ENCODE measurements at places on chromosomes 2 and 18.

DNA sequence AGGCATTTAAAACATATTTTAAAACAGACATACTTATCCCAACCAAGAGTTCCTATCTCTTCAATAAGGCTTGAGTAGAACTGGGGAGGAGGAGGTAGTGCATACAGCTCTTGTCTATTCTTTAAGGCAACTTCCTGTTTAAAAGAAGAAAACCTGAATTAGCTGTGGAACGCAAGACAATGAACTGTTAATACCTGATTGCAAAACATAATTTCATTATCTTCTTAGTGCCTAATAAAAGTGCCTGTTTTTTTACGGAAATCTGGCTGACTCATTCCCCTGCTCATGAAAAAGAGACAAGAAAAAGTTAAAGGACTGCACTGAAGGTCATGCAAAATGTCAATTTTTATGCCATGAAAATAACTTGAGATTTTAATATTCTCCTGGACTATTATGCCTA, 19.2 kb downstream of the FANCL start:
- no peaks in the 10 kb centered on the region for H3K27me3 ChIP-seq
- H3K36me3 ChIP-seq = no peaks in the 10 kb centered on the region
- DNase-seq = no peak
- no peak overlapping the region for H3K27ac ChIP-seq
- no peak overlapping the region for H3K4me3 ChIP-seq
- no peaks in the 10 kb centered on the region for H3K4me1 ChIP-seq

DNA sequence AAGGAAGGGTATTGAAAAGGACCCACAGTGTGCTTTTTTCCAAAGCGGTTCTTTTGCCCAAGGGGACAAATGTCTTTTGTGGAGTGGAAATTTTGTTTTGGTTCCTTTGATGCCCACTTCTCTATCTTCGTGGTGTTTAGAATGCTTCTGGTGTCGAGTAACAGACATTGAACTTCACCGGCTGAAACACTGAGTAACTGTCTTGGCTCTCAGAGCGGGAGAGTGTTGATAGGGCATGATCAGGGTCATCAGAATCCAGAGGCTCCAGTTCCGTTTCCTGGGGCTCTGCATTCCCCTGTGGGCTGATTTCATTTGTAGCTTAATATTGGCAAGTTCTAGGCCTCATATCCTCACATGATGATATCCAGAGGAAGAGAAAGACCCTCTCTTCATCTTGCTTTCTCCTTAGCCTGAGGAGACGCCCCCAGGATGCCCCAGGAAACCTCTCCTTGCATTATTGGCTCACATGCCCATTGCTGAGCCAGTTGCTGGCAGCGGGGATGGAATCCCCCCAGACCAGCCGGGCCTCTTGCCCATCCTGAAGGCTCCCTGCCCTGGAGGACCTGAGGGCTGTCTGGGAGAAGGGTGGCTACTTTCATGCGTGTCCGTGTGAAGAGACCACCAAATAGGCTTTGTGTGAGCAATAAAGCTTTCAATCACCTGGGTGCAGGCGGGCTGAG, 27.9 kb upstream of the AGFG1 start:
- no peak overlapping the region for H3K4me3 ChIP-seq
- no peaks in the 10 kb centered on the region for H3K27me3 ChIP-seq
- H3K4me1 ChIP-seq = no peaks in the 10 kb centered on the region
- no peaks in the 10 kb centered on the region for H3K36me3 ChIP-seq
- H3K27ac ChIP-seq = peak overlapping the region; percentile 29

DNA sequence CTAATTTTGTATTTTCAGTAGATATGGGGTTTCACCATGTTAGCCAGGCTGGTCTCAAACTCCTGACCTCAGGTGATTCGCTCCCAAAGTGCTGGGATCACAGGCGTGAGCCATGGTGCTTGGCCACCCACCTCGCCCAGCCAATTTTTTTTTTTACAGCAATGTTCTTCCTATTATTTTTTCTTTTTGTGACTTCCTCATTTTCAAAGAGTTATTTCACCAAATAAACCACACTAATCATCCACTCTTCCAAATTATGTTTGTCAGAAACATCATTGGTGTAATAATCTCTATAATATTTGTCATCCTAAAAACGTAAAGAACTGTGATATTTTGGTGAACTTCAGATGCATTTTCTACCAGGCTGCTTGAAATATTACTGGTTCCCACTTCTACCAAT, 16.3 kb upstream of the PDCL3 start:
- peaks cover 8% of the 10 kb centered on the region for H3K27me3 ChIP-seq
- DNase-seq = no peak
- no peak overlapping the region for H3K27ac ChIP-seq
- H3K36me3 ChIP-seq = no peaks in the 10 kb centered on the region

- no peaks in the 10 kb centered on the region for H3K27me3 ChIP-seq
- peaks cover 13% of the 10 kb centered on the region for H3K4me1 ChIP-seq
- DNase-seq = no peak
- H3K4me3 ChIP-seq = no peak overlapping the region
- H3K36me3 ChIP-seq = peaks cover 11% of the 10 kb centered on the region
Measured at GRCh38 chr2:44388877-44389276, 27.1 kb downstream of the CAMKMT start.

DNA sequence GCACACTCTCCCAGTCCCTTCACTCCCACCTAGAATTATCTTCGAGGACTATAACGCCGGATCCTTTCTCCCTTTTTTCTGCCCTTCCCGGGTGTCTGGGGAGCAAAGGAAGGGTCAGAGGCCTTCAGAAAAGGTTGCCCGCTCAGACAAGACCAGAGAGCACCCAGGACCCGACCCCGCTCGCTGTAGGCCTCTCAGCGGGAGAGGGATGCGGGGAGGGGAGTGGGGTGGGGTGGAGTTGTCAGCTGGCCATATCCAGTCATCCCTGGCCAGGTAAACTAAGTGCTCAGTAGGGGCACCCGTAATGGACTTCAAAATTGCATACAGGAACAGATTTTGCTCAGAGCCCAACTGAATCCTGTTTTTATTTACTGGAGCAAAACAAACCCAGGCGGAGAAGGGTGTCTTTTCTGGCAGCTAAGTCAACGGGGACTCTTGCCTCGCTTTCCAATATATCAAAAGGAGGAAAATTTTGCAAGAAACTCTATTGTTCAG, 65.0 kb downstream of the NOL4 start:
- no peak overlapping the region for H3K4me3 ChIP-seq
- H3K36me3 ChIP-seq = no peaks in the 10 kb centered on the region

DNA sequence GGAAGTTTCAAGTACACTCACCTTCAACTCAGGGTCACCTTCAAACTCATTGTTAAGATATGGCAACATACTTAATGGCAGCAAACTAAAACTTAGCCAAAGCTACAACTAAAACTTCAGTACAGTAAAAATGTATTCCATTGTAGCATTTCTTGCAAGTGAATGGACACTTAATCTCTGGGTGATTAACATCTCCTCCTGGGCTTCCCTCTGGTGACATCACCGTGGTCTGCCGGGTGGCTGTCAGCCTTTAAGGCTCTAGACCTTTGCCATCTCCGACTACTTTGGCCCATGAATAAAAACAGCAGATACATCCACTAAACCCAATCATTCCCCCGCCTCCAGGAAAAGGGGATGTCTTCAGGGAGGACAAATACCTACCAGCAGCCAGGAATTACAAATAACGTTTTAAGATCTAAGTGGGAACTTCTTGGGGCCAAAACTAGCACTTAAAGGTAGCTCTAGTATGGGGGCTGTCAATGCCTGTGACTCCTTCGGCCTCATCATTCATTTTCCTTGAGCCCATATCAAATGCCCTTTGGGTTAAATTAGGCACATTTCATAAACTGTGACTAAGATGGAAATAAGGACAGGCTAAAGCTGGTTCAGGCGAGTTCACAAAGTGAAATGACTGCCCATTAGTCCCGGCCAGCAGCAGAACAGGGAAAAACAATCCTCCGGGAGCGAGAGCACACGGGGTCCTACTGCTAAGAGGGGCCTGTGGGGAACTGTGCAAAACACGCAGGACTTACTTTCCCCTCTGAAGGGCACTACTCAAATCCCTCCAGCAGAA, 1.1 kb downstream of the TFCP2L1 start:
- DNase-seq = no peak
- H3K27ac ChIP-seq = no peak overlapping the region
- H3K36me3 ChIP-seq = peaks cover 2% of the 10 kb centered on the region

- no peak overlapping the region for H3K4me3 ChIP-seq
- H3K36me3 ChIP-seq = no peaks in the 10 kb centered on the region
- DNase-seq = no peak
Measured at GRCh38 chr2:206531996-206532543, 88.7 kb downstream of the ADAM23 start.

- peaks cover 23% of the 10 kb centered on the region for H3K36me3 ChIP-seq
- no peak for DNase-seq
- H3K27ac ChIP-seq = peak overlapping the region; percentile 62
- peaks cover 40% of the 10 kb centered on the region for H3K4me1 ChIP-seq
- no peak overlapping the region for H3K4me3 ChIP-seq
Measured at GRCh38 chr2:112062894-112063293, 7.8 kb downstream of the TMEM87B start.

GRCh38 chr2:108823286-108823685, 36.7 kb downstream of the CCDC138 start:
- H3K4me3 ChIP-seq = no peak overlapping the region
- H3K36me3 ChIP-seq = peaks cover 3% of the 10 kb centered on the region
- no peak overlapping the region for H3K27ac ChIP-seq
- H3K4me1 ChIP-seq = no peaks in the 10 kb centered on the region
- H3K27me3 ChIP-seq = no peaks in the 10 kb centered on the region
- DNase-seq = no peak

- no peaks in the 10 kb centered on the region for H3K27me3 ChIP-seq
- H3K27ac ChIP-seq = peak overlapping the region; percentile 39
- peaks cover 15% of the 10 kb centered on the region for H3K4me1 ChIP-seq
Measured at GRCh38 chr2:149006883-149007543, 31.5 kb upstream of the LYPD6B start.

DNA sequence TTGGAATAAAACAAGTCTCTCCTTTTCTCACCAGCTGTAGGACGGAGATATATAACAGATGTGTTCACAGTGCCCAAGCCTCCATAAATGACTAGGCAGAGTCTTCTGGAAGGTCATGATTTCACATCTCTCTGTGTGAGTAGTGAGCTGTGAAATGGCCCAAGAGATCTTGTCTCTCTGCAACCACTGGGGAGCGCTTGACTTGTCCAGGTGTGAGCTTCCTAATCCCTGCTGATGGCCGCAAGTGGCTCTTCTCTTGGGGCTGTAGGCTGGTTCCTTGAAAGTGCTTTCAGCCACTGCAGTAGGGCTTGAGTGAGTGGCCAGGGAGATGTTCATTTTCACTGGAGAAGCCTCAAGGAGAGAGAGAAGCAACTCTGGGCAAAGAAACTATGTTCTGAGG, 38.1 kb upstream of the OTOS start:
- no peak for DNase-seq
- no peak overlapping the region for H3K27ac ChIP-seq
- no peak overlapping the region for H3K4me3 ChIP-seq
- H3K36me3 ChIP-seq = peaks cover 11% of the 10 kb centered on the region

DNA sequence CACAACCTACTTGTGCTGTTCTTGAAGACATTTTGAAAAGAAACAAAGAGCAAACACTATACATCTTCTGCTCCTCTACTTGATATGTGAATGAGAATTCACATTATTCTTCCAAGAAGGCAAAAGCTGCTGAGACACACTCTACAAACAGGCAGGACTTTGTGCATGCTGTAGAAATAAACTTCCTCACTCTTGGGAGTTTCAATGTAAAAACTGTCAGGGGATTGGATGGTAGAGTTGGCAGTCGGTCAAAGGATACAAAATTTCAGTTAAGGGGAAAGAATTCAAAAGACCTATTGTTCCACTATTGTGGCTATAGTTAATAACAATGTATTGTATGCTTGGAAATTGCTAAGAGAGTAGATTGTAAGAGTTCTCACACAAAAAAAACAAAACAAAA, 196.3 kb downstream of the MC4R start:
- no peak overlapping the region for H3K27ac ChIP-seq
- H3K27me3 ChIP-seq = no peaks in the 10 kb centered on the region
- no peak overlapping the region for H3K4me3 ChIP-seq
- no peak for DNase-seq

DNA sequence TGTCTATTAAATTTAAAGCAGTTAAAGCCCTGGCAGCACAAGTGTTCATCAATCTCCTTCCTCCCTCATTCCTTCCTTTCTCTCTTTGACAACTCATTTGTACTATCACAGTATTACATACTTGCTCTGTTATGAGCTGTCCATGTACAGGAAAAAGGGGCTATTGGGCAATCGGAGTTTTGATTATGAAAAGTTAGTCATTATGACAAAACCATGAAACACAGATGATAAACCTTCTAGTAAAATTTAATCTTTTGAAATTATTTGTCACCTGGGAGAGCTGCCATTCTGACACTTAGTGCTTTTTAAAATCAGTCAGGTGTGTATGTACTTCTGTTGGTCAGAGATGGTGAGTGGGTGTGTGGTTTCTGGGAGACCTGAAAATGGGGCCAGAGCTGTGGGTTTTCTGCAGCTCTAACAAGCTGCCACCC, 39.4 kb downstream of the MAP4K4 start:
- H3K36me3 ChIP-seq = no peaks in the 10 kb centered on the region
- DNase-seq = no peak
- peaks cover 56% of the 10 kb centered on the region for H3K4me1 ChIP-seq
- H3K27ac ChIP-seq = peak overlapping the region; percentile 91
- peak overlapping the region; percentile 9 for H3K4me3 ChIP-seq
- H3K27me3 ChIP-seq = no peaks in the 10 kb centered on the region

Measured in T-helper 17 cell (primary cell).